ENCODE measurements at places on chromosomes 7 and 10. TPM values are rescaled to one million over a fixed set of nuclear protein-coding genes. Genes with fewer than 3 reads are reported as not detected.

DNA sequence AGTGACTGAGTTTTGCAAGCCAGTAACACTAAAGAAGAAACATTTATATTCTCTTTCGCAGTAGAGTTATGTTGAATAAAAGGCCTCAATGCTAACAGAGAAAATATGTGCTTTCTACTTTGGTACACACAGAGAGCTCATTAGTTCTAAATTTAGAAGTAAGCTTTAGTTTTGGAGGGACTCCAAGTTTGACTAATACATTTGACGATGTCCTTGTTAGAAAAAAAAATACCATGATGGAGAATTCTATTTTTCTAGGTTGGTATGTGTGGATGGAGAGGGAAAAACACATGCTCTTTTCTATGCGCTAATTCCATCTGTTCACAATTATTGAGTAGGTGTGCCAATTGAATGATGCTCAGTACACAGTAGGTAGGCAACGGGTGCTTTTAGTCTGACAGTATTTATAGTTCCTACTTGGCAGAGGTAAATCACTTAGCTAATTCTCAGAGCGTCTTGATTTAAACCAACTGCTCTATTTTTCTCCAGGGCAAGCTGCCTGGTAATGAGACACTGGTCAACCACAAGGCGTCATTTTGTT lies 327.2 kb upstream of the AKR1E2 start:
- peak; percentile 13 for DNase-seq

The GIMAP5 gene
- polyA plus RNA-seq: 39.7 TPM

- no peak for DNase-seq
Measured at GRCh38 chr10:120982507-120982906, 131.3 kb downstream of the WDR11 start.

The RGR gene
- not detected for polyA plus RNA-seq

- no peak for DNase-seq
Measured at GRCh38 chr7:12993025-12993424, 305.6 kb downstream of the ARL4A start.

GRCh38 chr7:2106924-2107323 lies 125.8 kb downstream of the MAD1L1 start:
- no peak for DNase-seq

DNA sequence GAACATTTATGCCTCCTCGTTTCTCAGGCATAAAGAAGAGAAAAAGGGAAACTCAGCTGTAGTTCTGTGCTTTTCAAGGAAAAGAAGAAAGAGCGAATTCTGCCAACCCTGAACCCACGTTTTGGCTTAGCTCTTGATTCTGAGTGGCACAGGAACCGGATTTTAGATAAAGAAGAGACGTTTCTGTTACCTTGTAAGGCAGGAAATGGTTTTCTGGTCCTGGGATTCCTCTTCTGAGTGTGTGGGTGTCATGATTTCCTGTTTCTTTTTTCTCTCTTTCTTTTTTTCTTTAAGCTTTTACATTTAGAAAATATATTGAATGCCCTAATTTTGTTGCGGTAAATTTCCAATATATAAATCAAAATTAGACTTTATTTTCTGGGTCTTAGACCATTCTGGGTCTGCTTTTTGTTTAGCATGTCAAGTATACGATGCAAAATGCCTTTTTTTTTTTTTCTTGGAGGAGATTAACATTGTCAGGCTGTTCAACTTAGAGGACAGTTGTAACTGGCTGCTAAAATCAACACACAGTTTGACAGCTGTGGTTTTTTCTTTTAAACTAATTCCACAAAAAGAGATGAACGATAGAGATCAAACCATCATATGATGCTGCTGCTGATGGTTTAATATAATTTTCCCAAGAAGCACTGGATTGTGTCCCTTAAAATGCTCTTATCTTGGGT lies 190.8 kb downstream of the GATA3 start:
- DNase-seq: no peak

- DNase-seq: peak; percentile 86
Measured at GRCh38 chr7:48088559-48089045, 463 bp upstream of the UPP1 start.

GRCh38 chr10:32317795-32318357 lies 29.1 kb downstream of the EPC1 start:
- no peak for DNase-seq

The GHRHR gene
- not detected for polyA plus RNA-seq

GRCh38 chr10:84352251-84352842 lies 24.0 kb downstream of the CCSER2 start:
- DNase-seq: no peak

- no peak for DNase-seq
Measured at GRCh38 chr7:24652251-24652939, 79.1 kb downstream of the PALS2 start.

GRCh38 chr7:157228864-157229422 lies 90.2 kb downstream of the UBE3C start:
- DNase-seq: no peak

DNA sequence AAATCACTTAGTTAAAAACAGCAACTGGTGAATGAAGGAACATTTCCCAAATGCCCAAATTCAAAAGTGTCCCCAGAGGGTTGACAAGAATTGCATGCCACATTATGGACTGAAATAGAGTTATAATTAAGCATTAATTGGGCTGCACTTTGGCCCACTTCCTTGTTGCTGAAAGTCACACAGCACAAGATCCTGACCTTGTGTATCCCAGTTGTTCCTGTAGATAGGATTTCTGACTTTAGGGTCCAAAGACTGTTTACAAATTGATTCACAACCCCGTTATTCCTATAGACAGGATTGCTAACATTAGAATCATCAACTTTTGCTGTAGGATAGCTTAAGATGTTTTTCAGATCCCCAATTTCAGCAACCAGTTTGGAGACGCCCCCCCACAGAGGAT lies 31.5 kb upstream of the NPFFR1 start:
- DNase-seq: no peak

DNA sequence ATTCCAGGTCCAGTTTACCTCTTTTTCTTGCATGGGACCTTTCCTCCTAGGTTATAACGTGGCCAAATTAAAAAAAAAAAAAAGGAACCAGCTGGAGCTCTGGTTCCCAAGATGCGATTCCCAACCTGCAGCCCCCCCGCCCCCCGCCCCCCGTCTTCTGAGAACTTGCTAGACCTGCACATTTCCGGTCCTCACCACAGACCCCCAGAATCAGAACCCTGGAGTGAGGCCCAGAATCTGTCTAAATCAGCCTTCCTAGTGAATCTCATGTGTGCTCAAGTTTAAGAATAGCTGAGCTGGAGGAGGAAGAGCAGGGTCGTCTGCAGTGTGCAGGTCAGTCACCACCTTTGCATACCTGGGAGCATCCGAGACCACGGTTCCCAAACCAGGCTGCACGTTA lies 144.2 kb downstream of the KLF6 start:
- no peak for DNase-seq

All from ovary (tissue), 10 donors.